ENCODE measurements at places on chromosomes 13 and 19.

DNA sequence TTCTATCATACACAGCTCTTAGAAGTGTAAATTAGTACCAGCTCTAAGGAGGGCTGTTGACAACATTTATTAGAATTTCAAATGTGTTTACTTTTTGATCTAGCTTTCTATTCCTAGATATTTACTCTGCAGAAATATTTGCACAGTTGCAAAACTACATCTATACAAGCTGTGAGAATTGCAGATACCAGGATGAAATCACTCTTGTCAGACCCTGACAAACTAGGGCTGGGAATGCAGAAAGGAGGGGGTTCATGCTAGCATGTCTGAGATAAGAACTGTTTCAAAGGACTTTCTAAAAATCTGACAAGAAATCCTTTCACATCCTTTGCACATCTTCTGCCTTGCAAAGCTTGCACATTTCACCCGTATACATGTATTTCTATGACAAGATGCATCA lies 11.8 kb upstream of the PABPC3 start:
- no peak for DNase-seq

GRCh38 chr13:95492044-95492801 lies 60.3 kb upstream of the CLDN10 start:
- peak; percentile 11 for DNase-seq

DNA sequence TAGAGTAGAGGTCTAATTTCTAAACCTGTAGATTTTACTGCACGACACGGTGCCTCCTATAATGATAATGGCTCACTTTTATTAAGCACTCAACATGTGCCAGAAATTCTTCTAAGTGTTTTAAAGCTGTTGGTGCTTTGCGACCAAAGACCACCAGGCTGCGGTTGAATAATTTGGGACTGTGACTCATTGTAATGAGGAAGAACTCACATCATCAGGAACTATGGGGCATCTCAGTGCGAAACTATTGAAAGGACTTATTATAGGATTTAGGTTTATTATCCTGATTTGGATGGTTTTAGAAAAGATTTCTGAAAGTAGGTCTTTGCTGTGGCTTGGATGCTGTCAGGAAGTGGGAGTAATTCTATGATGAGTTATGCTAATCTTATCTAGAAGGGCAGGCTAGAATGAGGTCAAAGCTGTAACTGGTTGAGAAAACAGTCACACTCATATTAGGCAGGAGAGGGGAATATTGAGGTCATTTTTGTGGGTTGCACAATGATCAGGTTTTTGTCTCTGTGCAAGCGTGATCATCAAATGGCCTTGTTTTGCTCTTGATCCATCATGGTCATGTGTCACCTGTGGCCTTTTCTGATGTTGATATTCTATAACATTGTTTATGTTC lies 266.8 kb downstream of the PCDH20 start:
- DNase-seq, result no peak

DNA sequence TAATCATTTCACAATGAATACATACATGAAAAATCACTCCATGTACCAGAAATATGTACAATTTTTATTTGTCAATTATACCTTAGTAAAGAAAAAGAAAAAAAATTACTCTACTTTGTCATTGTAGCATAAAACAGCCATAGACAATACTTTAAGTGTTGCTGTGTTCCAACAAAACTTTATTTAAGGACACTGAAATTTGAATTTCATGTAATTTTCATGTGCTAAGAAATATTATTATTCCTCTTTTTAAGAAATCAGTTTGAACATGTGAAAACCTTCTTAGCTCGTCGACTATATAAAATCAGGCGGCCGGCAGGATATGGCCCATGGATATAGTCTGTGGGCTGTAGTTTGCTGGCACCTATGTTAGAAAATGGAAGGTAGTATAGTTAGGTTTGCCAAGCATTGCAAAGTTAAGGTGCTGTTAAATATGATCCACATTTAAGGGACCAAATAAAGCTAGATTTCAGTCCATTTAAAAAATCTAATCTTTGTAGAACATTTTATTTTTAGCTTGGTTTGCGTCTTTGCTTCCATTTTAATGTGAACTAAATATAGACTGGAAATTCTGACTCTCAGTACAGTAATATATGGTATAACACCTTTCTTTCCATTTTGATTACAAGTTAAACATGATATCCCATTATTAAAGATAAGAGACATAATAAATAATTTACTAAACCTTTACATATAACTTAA lies 6.5 kb downstream of the DGKH start:
- no peak for DNase-seq

DNA sequence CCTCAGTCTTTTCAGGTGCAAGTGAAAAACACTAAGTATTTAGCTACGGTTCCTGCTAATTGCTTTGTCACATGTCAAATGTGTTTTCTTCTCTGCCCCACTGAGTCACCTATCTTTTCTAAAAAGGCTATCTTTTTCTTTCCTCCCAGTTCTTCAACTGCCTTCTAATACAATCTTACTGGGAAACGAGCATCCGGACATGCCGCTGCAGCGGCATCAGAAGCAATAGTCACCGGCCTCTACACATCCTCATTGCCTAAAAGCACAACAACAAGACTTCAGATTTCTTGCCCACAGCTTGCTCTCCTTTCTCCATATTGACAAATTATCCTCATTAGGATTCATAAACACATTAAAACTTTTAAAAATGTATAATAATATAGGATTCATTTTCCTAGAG lies 1.2 kb downstream of the PCDH9 start:
- peak; percentile 10 for DNase-seq

GRCh38 chr19:47754206-47755064 lies 9.1 kb downstream of the NOP53 start:
- no peak for DNase-seq

GRCh38 chr13:43022934-43023288 lies 475 bp upstream of the DNAJC15 start:
- no peak for DNase-seq

GRCh38 chr19:27906081-27906480 lies 1306.9 kb downstream of the UQCRFS1 start:
- no peak for DNase-seq

DNA sequence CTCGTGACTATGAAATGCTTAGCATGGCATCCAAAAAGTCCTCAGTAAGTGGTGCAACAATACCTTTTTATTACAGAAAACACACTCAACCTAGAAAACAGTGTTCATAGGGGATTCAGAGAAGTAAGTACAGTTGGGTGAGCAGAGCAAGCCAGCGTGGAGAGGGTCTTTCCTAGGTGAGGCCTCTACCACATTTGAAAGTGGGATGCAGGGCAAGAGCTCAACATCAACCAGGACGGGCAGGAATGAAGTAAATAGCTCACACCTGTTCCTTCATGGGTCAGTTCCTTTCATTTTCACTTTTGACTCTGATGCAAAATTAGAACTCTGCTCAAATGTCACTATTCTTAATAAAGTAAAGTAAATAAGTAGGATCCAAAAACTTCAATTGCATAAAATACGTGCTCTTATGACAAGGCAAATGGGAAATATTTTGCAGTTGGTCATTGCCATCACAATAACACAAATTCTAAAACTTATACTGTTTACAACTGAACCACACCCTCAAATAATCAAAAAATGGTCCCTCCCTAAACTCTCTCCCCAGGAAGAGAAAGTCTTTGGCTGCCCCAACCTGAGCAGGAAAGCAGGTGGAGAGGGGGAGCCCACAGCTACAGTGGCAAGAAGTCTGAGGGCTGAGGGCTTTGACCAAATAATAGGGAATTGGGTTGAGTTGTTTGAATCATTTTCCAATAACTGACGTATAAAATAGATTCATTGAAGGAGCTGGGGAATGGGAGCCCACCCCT lies 20.2 kb downstream of the CHAMP1 start:
- DNase-seq, result no peak

- DNase-seq, result no peak
Observed at GRCh38 chr13:28475916-28476725, 18.8 kb downstream of the FLT1 start.

GRCh38 chr13:82947683-82948082 lies 934.6 kb downstream of the SLITRK1 start:
- DNase-seq, result no peak

- peak; percentile 42 for DNase-seq
Observed at GRCh38 chr19:12749938-12750521, 1.6 kb upstream of the BEST2 start.

DNA sequence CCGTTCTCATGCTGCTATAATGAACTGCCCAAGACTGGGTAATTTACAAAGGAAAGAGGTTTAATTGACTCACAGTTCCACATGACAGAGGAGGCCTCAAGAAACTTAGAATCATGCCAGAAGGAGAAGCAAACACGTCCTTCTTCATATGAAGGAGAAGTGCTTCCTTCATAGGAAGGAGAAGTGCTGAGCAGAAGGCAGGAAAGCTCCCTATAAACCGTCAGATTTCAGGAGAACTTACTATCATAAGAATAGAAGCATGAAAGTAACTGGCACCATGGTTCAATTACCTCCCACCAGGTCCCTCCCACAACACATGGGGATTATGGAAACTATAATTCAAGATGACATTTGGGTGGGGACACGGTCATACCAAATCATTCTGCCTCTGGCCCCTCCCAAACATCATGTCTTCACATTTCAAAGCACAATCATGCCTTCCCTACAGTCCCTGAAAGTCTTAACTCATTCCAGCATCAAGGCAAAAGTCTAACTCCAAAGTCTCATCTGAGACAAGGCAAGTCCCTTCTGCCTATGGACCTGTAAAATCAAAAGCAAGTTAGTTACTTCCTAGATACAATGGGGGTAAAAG lies 10.6 kb downstream of the ACOD1 start:
- no peak for DNase-seq

GRCh38 chr13:103067751-103068555 lies 1.7 kb upstream of the SLC10A2 start:
- DNase-seq, result peak; percentile 17

DNA sequence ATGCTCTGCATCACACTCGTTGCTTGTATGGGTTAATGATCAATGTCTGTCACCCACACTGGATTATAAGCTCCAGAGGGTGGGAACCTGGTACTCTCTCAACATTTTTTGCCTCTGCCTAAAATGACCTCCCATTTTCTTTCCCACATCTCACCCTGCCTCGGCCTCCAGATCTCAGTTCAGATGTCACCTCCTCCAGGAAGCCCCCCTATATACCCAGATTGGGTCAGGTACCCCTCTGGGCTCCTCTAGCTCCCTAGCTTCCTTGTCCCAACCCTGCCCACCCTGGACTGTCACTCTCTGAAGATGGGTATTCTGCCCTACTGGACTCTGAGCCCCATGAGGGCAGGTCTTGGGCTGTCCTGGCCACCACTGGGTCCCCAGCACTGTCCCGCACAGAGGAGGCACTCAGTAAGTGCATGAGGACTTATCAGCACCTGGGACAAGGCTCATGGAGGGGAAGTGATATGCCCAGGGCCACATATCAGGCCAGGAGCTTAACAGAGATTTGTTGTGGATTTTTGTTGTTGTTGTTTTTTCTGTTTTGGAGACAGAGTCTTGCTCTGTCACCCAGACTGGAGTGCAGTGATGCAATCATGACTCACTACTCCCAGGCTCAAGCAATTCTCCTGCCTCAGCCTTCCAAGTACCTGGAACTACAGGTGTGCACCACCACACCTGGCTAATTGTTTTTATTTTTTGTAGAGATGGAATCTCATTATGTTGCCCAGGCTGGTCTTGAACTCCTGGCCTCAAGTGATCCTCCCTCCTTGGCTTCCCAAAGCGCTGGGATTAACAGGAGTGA lies 23.8 kb downstream of the PRKD2 start:
- no peak for DNase-seq

DNA sequence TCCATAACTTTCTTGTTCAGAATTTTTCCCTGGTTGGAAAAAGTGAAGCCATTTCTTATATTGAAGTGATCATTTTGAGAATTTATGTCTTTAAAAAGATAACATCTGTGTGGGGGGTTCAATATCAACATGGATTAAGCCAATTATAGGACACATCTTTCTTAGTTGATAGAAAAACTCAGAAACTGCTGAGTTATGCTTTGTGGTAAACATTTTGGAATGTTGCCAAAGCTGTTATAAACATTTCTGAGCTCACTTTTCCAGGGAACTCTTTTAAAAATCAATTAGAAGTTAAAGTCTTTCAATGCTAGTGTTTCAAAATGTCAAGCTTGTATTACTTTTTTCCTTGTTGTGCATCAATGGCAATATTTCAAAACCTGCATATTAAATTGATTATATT lies 248.8 kb downstream of the DACH1 start:
- no peak for DNase-seq

DNA sequence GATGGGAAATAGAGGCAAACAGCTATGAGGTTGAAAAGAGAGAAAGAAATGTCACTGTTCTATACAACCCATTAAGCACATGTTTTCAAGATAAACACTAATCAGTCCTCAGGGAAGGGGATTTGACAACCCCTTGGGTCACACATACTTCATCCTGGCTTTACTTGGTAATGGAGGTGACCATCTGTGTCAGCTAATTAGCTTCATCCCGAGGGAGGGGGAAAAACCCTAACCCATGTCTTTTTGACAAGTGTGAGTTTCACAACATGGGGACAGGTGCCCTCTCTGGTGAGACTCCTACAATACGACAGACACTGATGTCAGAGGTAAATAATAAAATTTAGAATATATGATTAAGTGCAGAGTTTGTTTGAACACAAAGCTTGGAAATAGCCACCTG lies 43.1 kb downstream of the ZNF611 start:
- peak; percentile 45 for DNase-seq

DNA sequence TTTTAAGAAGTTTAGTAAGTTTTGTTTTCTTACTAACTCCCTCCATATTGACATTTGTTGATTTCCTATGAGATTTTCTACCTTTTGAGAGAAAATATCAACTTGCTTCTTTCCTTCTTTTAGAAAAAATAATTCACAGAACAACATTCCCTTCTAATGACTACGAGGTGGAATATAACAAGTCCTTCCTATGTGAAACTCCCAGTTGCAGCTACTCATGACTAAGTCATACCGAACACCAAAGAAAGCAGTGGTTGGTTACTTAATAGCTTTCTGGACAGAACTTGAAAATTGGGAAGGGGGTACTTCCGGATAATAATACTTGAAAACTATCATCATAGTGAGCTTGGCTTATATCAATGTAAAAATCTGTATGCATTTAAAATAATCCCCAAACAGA lies 144.8 kb downstream of the DACH1 start:
- no peak for DNase-seq

DNA sequence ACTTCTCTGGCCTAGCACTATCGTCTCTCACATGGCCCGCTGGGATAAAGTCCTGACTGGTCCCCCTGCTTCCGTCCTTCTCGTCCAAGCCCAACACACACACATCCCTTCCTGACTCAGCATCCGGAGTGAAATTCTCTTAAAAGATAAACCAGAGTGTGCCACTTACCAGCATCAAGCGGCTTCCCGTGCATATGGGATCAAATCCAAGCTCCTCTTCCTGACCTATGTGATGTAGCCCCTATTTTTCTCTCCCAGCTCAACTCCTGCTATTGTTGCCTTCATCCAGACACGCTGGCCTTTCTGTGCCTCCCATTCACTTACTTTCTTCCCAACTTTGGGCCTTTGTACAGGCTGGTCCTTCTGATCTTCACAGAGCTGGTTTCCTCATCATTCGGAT lies 530.4 kb downstream of the DIAPH3 start:
- no peak for DNase-seq

All from NCI-H146 (cell line).